ENCODE measurements at places on chromosomes 5 and 9.

- no peak for DNase-seq
Observed at GRCh38 chr5:65832152-65832551, 94.2 kb upstream of the ERBIN start.

GRCh38 chr9:90631964-90632363 is 10.7 kb downstream of the DIRAS2 start:
- peak; percentile 84 for DNase-seq

- DNase-seq: no peak
Observed at GRCh38 chr5:128470663-128471062, 67.4 kb downstream of the FBN2 start.

DNA sequence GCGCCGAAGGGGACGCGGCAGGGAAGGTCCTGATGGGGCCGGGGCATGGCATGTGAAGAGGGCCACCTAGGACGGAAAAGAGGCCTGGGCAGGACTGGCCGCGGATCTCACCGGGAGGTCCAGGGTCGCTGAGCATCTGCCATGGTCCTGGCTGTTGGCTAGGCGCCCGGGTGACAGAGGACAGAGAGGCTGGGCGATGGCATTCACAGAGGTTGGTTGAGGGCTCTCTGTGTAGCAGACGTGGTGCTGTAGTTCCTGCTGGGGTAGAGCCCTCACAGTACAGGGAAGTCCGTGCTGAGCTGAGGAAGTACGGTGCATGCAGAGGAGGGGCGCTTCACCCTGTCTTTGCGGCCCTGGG is 427 bp downstream of the PCYOX1L start:
- no peak for DNase-seq

GRCh38 chr5:66860199-66860975 is 264.2 kb downstream of the MAST4 start:
- peak; percentile 59 for DNase-seq

GRCh38 chr5:59640411-59640810 is 253.1 kb downstream of the PDE4D start:
- peak; percentile 78 for DNase-seq

GRCh38 chr5:87924436-87924835 is 344.2 kb downstream of the TMEM161B start:
- DNase-seq: peak; percentile 79

GRCh38 chr5:75058986-75059535 is 6.7 kb upstream of the GCNT4 start:
- DNase-seq: no peak

DNA sequence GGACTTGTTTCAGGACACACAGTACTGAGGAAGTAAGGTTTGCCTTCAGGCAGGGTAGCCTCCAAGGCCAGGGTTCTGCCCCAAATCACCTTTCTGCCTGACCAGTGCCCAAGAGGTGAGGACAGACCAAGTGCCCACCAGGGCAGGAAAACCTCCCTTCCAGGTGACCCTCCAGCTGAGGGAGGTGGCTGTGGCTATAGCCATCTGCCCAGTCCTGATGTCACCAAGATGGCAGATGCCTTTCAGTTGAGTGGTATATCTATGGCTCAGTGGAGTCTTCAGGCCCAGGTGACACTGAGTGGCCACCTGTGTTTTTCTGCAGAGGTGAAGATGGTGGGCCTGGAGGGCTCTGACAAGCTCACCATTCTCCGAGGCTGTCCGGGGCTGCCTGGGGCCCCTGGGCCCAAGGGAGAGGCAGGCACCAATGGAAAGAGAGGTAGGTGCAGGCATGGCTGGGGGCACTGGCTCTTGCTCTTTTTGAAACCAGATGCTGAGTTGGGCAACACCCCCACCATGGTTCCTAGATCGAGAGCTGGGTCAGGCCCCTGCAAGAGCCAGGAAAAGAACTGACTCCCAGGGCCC is 1.7 kb downstream of the FCN2 start:
- DNase-seq: no peak

DNA sequence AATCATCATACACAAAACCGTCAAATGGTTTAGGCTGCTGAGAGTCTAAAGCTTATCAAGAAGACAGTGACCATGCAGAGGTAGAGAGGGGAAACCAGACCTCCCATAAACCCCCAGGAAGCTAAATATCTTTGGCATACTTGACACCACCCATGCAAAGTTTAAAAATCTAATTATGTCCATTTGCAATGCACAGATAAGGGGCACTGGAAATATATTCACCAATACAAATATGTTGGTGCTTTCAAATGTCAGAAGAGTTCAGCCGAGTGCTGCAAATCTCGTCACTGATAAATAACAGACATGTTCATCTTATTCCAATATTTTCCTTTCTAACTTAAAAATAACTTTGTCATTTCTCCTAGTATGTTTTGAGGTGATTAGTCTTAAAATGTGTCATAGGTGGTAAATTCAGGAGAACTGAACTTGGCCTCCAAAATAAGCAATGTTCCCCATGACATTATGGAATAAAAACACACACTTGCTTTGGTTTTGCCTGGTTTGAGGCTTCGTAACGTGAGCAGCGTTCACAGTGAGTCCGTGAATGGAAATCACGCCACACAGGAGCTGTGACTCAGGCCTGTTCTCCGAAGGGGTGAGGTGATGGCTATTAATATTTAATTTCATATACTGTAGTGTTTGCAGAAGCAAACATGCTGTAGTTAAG is 182.2 kb downstream of the AOPEP start:
- DNase-seq: no peak

- peak; percentile 26 for DNase-seq
Observed at GRCh38 chr5:14228219-14228618, 85.1 kb downstream of the TRIO start.

- peak; percentile 96 for DNase-seq
Observed at GRCh38 chr5:171418982-171419687, at the start of gene FGF18. FGF18 (plus strand) TSS chr5:171419647; CDS start chr5:171420200, 553 bp downstream.

GRCh38 chr9:14868772-14869583 is 41.2 kb downstream of the FREM1 start:
- no peak for DNase-seq

DNA sequence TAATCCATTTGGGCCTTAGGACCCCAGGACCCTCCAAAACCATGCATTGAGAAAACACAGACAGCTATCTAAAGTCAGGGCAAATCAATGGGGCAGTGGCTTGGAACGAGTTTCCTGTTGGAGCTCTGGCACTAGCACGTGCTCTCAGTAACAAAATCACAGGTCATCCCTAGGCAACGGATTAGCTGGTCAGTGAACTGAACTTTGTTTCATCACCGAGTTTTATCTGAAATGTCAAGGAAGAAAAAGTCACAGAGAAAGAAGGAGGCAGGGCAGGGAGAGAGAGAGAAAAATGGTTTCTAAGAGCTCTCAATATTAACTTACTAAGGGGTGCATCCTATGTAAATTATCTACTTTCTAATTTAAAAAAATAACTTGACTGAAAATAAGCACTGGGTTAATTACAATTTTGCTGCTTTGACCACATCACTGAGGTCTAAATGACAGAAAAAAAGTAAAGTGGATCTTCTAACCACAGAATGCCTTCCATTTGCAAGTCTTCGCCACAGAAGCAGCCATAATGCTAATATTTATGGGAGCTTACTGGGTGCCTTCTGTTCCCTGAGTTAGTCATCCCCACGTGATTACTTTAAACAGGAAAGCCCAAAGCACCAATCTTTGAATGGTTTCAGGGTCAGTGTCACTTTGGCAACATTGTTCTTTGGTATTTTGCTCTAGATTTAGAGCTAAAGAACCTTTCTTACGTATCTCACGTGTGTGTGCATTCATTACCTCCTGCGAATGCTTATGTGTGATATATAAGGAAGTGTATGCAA is 503.9 kb downstream of the RASEF start:
- no peak for DNase-seq

- no peak for DNase-seq
Observed at GRCh38 chr9:77161966-77162365, 15.4 kb upstream of the VPS13A start.

- DNase-seq: no peak
Observed at GRCh38 chr9:33742519-33742918, 52.8 kb upstream of the PRSS3 start.

GRCh38 chr9:134724912-134725604 is 83.5 kb downstream of the COL5A1 start:
- no peak for DNase-seq

- no peak for DNase-seq
Observed at GRCh38 chr5:68382640-68383039, 167.1 kb downstream of the PIK3R1 start.

DNA sequence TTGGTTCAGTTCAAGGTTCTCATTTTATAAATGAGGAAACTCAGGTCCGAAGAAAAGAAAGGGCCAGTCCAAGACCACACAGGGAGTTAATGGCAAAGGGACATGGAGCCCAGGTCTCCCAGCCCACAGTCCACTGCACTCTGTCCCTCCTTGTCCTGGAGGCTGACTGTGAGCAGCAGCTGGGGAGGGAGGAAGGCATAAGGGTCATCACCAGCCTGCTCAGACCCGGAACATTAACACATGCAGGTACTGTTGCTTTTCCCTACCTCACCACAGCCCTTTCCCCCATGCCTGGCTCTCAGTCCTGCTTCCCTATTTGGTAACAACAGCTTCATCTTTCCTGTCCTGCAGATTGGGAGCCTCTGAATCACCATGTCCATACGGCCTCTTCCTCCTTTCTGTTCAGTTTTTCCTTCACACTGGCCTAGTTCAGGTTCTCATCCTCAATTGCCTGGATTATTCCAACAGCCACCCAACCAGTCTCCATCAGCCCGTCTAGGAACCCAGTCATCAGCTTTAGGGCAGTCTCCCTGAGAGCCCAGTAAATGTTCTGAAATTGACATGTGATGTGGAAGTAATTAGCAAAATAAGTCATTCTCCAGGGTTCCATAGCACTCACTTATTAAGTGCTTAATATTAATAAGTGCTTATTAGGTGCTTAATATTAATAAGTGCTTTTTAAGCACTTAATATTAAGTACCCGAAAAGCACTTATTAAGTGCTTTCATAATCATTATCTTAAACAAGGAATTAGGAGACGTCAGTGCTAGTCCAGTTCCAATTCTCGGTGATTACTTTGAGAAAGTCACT is 4.3 kb downstream of the GPX3 start:
- DNase-seq: no peak

GRCh38 chr5:33257807-33258429 is 182.8 kb upstream of the TARS1 start:
- DNase-seq: no peak

DNA sequence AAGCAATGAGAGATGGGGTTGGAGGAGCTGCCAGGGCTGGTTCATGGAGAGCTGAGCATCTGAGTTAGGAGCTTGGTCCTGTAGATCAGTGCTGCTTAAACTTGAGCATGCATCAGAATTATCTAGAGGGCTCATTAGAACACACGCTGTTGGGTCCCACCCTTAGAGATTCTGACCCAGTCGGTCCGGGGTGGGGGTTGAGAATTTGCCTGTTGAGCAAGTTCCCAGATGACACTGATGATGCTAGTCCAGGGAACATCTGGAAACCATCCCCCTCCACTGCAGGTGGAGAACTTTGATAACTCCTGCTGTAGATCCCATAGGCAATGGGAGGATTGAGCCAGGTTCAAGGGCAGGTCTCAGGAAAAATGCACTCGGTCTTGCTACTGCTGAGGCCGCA is 158.0 kb upstream of the KLF4 start:
- no peak for DNase-seq

GRCh38 chr5:13027874-13028273 is 916.6 kb downstream of the DNAH5 start:
- no peak for DNase-seq

DNA sequence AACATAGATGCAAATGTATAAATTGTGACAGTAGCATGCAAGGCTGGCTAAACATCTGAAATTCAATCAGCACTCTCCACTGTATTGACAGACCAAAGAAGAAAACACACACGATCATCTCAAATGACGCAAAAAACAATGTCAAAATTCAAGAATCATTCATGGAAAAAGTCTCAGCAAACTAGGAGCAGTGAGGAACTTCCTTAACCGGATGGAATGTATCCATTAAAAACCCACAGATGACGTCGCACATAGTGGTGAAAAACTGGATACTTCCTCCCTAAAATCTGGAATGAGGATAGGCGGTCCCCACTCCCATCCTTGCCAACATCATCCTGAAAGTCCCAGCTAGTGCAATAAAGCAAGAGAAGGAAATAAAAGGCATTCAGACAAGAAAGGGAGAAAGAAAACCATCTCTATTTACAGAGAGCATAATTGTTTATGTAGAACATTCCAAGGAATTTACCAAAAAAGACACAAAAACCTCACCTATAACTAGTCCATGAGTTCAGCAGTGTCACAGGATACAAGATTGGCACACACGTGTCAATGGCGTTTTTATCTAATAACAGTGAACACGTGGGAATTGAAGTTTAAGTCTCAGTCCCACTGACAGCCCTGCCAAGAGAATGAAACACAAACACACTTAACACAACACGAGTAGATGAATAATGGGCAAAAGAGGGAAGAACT is 14.1 kb upstream of the CEP72 start:
- DNase-seq: no peak

DNA sequence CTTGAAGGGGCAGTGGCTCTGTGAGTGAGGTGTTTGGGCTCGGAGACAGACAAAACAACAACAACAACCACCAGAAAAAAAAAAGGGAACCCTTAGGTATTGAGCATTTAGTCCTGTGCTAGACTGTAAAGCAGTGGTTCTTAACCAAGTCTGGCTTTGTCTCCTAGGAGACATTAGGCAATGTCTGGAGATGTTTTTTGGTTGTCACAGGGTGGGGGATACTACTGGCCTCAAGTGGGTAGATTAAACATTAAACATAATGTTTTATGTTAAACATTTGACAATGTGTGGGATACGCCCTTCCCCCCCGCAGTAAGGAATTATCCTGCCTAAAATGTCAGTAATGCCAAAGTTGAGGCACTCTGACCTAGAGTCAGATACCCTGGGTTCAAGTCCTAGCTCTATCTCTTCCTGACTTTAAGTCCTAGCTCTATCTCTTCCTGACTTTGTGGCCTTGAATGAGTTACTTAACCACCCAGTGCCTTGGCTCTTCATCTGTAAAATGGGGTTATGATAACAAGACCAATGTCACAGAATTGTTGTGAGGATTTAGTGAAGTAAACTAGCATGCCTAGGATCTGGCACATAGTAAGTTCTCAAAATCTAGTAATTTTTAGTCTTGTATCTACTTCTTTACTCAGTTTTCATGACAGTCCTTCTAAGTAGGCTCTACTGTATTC is 1.8 kb downstream of the TRIM32 start:
- DNase-seq: no peak

GRCh38 chr5:177094224-177095087 is 7.7 kb downstream of the FGFR4 start:
- no peak for DNase-seq

GRCh38 chr5:87188391-87188790 is 79.3 kb upstream of the RASA1 start:
- DNase-seq: no peak
